ENCODE measurements at places on chromosomes 16 and 17. TPM values are rescaled to one million over a fixed set of nuclear protein-coding genes. Genes with fewer than 3 reads are reported as not detected.

GRCh38 chr17:5500589-5501391 lies 14.4 kb downstream of the MIS12 start:
- H3K4me3 ChIP-seq: peak overlapping the region; percentile 46
- H3K4me1 ChIP-seq: peaks cover 2% of the 10 kb centered on the region
- no peaks in the 10 kb centered on the region for H3K36me3 ChIP-seq
- DNase-seq: peak; percentile 76
- H3K27ac ChIP-seq: no peak overlapping the region

GRCh38 chr17:46832945-46833839 lies 14.7 kb upstream of the WNT3 start:
- no peak overlapping the region for H3K27ac ChIP-seq
- H3K4me1 ChIP-seq: no peaks in the 10 kb centered on the region
- DNase-seq: no peak
- no peaks in the 10 kb centered on the region for H3K27me3 ChIP-seq
- no peaks in the 10 kb centered on the region for H3K36me3 ChIP-seq

Gene DECR2
- total RNA-seq: 14.2 TPM

Gene HSF4
- total RNA-seq: 87.8 TPM

DNA sequence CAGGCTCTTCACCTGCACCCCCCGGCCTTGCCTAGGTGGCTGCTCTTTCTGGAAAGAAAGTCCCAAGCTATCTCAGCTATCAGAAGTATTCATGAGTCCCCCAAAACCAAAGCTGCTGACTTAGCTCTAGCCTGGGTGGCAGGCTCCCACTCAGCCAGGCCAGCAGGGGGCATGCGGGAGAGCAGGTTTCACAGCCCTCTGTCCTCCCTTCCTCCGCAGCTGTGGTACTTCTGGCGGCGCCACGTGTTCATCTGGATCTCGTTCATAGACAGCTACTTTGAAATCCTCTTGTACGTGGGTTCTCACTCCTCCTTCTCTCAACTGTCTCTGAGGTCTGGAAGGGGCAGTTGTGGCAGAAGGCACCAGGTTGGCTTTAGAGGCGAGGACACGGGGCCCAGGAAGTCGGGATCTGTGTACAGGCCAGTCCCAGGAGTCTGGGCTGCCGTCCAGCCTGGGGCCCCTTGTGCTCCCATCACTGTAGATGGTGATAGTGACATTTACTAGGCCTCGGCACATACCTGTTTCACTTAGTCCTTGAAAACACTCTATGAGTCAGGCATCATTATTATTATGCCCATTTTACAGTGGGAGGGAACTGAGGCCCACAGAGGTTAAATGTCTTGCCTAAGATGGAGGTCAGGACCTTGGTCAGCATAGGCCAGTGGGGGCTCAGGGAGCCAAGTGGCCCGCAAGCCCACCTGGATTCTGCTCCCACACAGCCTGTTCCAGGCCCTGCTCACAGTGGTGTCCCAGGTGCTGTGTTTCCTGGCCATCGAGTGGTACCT lies 12.9 kb downstream of the TRPV2 start:
- no peak overlapping the region for H3K27ac ChIP-seq
- peaks cover 32% of the 10 kb centered on the region for H3K36me3 ChIP-seq
- no peaks in the 10 kb centered on the region for H3K4me1 ChIP-seq
- peak; percentile 83 for DNase-seq
- H3K4me3 ChIP-seq: no peak overlapping the region

- no peak for DNase-seq
- H3K27me3 ChIP-seq: no peaks in the 10 kb centered on the region
- H3K27ac ChIP-seq: peak overlapping the region; percentile 83
Observed at GRCh38 chr17:47204722-47205418, 4.3 kb upstream of the MYL4 start.

- H3K27ac ChIP-seq: peak overlapping the region; percentile 74
- peaks cover 45% of the 10 kb centered on the region for H3K4me1 ChIP-seq
- H3K27me3 ChIP-seq: no peaks in the 10 kb centered on the region
- H3K4me3 ChIP-seq: no peak overlapping the region
Observed at GRCh38 chr16:11632455-11632939, 35.8 kb upstream of the SNN start.

Gene VAT1L
- 0.32 TPM for total RNA-seq

DNA sequence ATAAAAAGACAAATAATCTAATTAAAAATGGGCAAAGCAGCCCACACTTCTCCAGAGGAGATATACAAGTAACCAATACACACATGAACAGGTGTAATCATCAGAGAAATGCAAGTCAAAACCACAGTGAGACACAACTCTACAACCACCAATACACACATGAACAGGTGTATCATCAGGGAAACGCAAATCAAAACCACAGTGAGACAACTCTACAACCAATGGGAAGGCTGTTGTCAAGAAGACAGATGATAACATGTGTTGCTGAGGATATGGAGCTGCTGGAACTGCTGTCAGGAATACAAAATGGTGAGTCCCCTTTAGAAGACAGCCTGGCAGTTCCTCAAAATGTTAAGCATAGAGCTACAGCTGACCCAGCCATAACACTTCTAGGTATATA lies 22.5 kb upstream of the ENGASE start:
- H3K27ac ChIP-seq: no peak overlapping the region
- DNase-seq: no peak
- no peak overlapping the region for H3K4me3 ChIP-seq
- H3K27me3 ChIP-seq: no peaks in the 10 kb centered on the region
- H3K36me3 ChIP-seq: peaks cover 4% of the 10 kb centered on the region

GRCh38 chr17:18368946-18369345 lies 5.6 kb upstream of the SHMT1 start:
- H3K4me3 ChIP-seq: no peak overlapping the region
- no peaks in the 10 kb centered on the region for H3K27me3 ChIP-seq
- H3K27ac ChIP-seq: no peak overlapping the region
- H3K4me1 ChIP-seq: peaks cover 2% of the 10 kb centered on the region

Gene KCTD19
- 1.4 TPM for total RNA-seq

Gene C1QTNF1
- total RNA-seq: 28.3 TPM

Gene GUCY2D
- 2.6 TPM for total RNA-seq

Gene CDH1
- total RNA-seq: 128 TPM

Gene TEDC2
- total RNA-seq: not detected

Gene GID4
- 11.6 TPM for total RNA-seq

DNA sequence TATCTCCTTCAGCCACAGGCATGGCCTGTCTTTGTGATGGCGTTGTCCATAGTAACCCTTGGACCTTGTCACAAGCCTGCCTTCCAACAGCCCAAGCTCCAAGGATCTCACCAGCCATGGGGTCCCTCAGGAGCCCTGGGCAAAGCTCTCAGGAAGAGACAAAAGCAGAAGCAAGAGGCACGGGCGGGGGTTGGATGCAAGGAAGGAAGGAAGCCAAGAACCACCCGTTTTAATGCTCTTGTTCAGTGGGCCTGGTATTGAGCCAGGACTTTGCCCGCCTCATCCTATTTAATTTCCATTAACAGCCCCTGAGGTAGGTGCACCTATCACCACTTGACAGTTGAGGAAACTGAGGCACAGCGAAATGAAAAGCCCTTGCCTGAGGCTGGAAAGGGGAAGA lies 32.3 kb upstream of the GOSR2 start:
- H3K36me3 ChIP-seq: no peaks in the 10 kb centered on the region
- no peaks in the 10 kb centered on the region for H3K4me1 ChIP-seq
- H3K4me3 ChIP-seq: no peak overlapping the region
- DNase-seq: no peak

DNA sequence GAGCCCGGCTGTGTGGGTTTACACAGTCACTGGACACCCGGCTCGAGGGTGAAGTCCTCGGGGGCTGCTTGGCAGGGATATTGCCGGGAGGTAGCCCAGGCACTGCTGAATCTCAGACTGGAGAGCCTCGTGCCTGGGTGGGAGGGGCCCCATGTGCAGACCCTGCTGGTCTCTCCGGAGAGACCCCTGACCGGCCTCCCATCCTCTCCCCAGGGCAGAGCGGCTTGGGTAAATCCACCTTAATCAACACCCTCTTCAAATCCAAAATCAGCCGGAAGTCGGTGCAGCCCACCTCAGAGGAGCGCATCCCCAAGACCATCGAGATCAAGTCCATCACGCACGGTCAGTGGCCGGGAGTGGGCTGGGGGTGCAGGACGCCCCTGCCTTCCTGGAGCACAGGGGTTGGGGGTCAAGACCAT lies 346.5 kb downstream of the SEC14L1 start:
- peaks cover 61% of the 10 kb centered on the region for H3K36me3 ChIP-seq
- H3K27ac ChIP-seq: no peak overlapping the region
- no peak for DNase-seq
- H3K4me1 ChIP-seq: peaks cover 16% of the 10 kb centered on the region
- H3K27me3 ChIP-seq: no peaks in the 10 kb centered on the region

DNA sequence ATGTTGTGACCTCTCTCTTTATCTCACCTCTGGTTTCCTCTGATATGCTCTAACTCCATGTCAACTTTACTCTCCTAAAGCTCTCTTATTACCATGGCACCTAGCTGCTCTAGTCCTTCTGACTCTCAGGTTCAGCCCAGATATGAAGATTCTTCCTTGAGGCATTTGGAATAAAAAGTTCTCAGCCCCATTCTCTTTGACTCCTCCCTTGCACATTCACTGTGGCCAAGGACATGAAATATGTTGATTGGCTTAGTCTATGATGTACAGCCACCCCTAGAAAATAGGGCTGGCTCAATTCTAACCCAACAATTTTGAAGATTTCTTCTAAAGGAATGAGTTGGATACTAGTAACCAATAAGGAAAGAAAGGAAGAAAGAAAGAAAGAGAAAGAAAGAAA lies 20.8 kb upstream of the GAS7 start:
- no peak overlapping the region for H3K4me3 ChIP-seq
- no peaks in the 10 kb centered on the region for H3K36me3 ChIP-seq
- no peaks in the 10 kb centered on the region for H3K4me1 ChIP-seq
- H3K27ac ChIP-seq: no peak overlapping the region
- H3K27me3 ChIP-seq: no peaks in the 10 kb centered on the region

DNA sequence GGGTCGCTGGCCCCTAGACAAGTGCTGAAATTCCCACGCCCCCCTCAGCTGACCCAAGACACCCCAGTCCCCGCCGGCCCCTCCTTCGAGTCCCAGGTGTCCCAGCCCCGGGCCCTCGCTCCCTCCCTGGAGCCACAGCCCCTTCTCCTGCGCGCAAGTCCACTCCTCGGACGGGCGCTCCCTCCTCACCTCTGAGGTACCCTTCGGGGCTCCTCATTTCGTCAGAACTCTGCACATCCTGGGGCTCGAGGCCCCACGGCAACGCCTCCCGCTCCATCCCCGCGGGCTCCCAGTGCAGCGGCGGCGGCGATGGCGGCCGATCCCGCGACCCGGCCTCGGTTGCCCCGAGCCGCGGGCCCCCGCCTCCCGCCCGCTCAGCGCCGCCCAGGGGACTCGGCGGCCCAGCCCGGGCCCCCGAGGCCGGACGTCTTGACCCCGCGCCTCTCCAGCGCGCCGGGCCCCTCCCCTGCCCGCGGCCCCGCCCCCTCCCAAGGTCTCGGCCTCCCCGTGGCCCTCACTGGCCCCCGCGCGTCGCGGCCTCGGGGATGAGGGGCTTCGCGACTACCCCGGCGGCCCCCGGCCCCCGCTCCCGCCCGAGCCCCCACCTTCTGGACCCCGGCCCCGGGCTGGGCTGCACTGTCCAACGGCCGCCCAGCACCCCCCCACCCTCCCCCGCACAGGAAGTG lies at the start of gene ZNF768:
Gene ZNF768 (minus strand): TSS at position 430 of the 686 bp plus-strand sequence. CDS start 153 bp downstream, at position 277.
- peak within 1 kb of the TSS; percentile 88 for H3K4me3 ChIP-seq
- H3K36me3 ChIP-seq: peaks cover 6% of the 10 kb centered on the region
- peak; percentile 79 for DNase-seq
- H3K27ac ChIP-seq: peak within 1 kb of the TSS; percentile 99
- peaks cover 22% of the 10 kb centered on the region for H3K4me1 ChIP-seq
- H3K27me3 ChIP-seq: no peaks in the 10 kb centered on the region

Gene KCNG4
- not detected for total RNA-seq

DNA sequence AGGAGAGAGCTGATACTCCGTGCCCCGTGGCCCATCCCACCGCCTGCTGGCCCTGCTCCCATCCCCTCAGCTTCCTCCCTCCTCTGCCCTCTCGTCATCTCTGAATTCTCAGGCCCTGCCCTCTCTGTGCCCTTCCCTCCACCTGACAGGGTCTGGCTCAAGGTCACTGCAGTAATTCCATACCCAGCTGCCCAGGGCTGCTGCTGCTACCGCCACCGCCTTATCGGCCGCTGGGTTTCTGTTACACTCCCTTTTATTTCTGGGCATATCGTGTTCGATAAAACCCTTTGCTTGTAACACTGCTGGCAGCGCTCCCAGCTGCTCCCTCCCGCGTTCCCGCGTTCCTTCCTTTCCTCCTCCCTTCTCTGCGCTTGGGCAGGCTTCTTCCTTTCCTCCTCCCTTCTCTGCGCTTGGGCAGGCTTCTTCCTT lies 1.2 kb downstream of the EPN3 start:
- DNase-seq: no peak
- peaks cover 17% of the 10 kb centered on the region for H3K4me1 ChIP-seq
- no peak overlapping the region for H3K27ac ChIP-seq
- no peaks in the 10 kb centered on the region for H3K36me3 ChIP-seq

- H3K36me3 ChIP-seq: no peaks in the 10 kb centered on the region
- H3K27me3 ChIP-seq: no peaks in the 10 kb centered on the region
- H3K4me1 ChIP-seq: no peaks in the 10 kb centered on the region
- H3K27ac ChIP-seq: no peak overlapping the region
Observed at GRCh38 chr16:65445313-65446260, 323.7 kb upstream of the CDH11 start.

DNA sequence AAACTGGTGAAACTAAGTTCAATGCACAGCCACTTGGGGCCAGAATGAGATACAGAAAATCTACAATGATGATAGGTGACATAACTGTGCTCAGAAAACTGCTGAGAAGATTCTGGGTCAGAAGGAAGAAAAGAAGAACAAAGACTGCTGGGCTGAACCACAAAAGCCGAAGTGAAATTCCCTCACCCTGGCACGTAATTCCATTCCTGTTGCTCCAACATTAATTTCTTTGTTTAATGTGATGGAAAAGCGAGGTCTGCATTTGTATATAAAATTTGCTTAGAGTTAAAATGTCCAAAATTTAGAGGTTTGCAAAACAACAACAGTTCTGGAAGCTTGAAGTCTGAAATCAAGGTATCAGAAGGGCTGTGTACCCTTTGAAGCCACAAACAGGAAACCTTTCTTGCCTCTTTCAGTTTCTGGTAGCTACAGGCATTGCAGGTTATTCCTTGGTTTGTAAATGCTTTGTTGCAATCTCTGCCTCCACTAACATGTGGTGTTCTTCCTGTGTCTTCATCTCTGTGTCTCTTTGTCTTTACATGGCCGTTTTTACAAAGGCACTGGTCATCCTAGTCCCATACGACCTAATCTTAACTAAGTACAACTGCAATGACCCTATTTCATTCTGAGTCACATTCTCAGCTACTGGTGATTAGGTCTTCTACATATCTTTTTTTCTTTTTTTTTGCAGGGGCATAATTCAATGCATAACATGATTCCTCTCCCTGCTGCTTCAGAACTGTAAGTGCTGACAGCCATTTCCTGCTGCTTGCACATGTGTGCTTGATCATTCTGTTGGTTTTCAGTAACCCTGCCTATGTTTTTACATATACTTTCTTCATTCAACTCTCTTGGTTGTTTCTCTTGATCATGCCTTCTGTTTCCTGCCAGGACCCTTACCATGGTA lies 603.0 kb upstream of the CDH8 start:
- no peaks in the 10 kb centered on the region for H3K27me3 ChIP-seq
- H3K27ac ChIP-seq: no peak overlapping the region
- no peak for DNase-seq
- no peaks in the 10 kb centered on the region for H3K36me3 ChIP-seq
- H3K4me3 ChIP-seq: no peak overlapping the region

Gene CANT1
- 59.6 TPM for total RNA-seq

Gene DNAI2
- not detected for total RNA-seq

Gene MT1M
- 40.3 TPM for total RNA-seq

- H3K4me1 ChIP-seq: no peaks in the 10 kb centered on the region
- DNase-seq: no peak
- no peaks in the 10 kb centered on the region for H3K36me3 ChIP-seq
- no peak overlapping the region for H3K27ac ChIP-seq
- no peak overlapping the region for H3K4me3 ChIP-seq
Observed at GRCh38 chr16:14346278-14347142, 275.4 kb downstream of the MRTFB start.

Gene RNF112
- total RNA-seq: 1.6 TPM

- no peak for DNase-seq
- no peaks in the 10 kb centered on the region for H3K36me3 ChIP-seq
- peak overlapping the region; percentile 41 for H3K4me3 ChIP-seq
Observed at GRCh38 chr16:2022723-2023091, 3.1 kb downstream of the NPW start.

All from upper lobe of right lung (tissue), 1 donor.